Stimulated activated CD8-positive, alpha-beta memory T cell treated with anti-CD3 and anti-CD28 coated beads, Interleukin-7, amount 100 ng/mL, for 24 hours (primary cell): ENCODE measurements at places on chromosomes 5 and 9.

GRCh38 chr5:132238169-132238744, 10.6 kb upstream of the P4HA2 start:
- DNase-seq = peak; percentile 74

- no peak for DNase-seq
These were observed 159.0 kb downstream of the HACD4 start for GRCh38 chr9:20872340-20872977.

DNA sequence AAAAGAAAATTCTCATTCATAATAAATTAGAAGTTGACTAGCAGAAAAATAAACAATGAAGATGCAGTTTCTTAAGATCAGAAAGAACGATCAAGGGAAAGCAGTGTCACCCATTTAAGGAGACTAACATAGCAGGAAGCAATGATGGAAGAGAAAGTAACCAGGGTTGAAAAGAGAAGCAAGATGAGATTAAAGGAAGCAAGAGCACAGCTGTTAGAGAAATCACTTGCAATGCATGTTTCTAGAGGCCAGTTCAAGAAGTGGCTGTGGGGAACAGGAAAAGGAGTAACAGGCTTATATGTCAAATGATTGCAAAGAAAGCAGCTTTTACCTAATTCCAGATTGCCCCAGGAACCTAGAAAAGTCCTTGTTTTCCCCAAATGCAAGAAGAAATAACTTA, 46.8 kb upstream of the SLC1A1 start:
- no peak for DNase-seq

GRCh38 chr9:128325629-128326028, 3.0 kb downstream of the COQ4 start:
- DNase-seq = no peak

DNA sequence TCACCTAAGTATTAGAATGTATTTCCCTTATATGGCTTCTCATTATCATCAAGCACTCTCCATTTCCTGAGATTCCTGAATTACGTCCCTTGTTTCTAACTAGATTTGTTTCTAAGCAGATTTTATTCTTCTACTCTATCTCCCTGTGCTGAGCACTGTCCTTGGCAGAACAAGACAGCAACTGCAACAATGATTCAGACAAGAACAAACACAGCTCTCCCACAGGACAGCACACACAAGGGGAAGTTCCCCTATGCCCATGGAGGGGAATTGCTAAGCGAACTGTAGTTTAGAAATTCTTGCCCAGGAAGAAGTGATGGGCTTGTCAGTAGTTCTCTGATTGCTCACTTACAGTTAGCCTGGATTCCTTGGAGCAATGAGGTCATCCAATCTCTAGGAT, 759.9 kb downstream of the DTWD2 start:
- no peak for DNase-seq

DNA sequence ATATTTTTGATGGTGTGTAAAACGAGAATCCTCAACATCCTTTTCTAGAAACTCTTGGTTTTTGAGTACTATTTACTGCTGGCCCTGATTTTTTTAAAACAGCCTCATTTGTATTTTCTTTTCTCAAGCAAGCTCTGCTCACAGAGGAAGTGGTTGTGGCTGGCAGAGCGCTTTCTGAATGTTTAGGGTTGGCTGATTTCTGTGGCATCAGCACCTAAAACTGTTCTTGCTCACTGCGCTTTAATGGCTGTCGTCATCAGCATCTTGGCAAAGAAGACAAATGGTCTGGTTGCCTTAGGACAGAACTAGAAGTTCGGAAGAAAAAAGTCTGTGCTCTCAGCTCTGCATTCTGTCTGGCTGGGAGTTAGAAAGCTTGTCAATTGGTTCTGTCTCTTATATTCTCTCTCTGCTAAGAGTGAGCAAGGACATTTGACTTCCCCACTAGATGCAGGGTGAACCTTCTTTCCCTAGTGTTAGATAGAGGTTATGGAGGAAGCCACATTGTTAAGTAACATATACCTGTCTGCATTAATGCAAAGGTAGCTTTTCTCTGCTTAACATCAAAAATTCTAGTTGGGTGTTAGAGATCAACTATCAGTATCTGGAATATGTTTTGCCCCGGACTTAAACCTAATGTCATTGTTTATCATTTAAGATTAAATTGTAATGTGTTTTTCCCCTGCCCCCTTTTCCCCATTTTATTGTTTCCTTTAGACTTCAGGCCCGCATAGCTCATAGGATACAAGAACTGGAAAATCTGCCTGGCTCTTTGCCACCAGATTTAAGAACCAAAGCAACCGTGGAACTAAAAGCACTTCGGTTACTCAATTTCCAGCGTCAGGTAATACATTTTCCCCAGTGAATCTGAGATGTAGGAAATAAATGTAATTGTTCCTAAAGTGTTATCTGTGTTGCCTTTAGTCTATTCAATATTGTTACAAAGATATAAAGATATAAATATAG, 39.0 kb downstream of the SMARCA2 start:
- peak; percentile 27 for DNase-seq

DNA sequence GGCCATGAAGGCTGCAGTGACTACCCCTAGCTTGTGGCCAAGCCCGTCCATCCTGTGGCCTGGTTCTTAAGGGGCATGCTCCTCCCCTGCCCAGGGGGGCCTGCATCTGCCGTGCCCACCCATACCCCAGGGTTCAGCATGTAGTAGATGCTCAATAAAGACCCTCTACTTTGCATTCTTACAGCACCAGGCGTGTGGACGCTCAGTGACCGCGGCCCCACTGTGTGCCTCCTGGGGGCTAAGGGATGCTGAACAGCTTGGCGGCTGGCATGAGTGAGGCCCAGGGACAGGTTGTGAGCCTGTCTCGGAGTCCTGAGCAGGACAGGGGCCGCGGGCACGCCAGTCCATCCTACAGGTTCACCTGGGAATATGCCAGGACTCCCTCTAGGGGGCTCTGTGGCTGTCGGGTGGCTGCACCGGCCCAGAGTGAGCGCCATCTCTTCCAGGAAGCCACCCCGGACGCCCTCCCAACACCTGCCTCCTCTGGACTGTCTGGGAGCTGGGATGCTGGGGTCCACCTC, 9.1 kb downstream of the NOTCH1 start:
- DNase-seq = no peak

- no peak for DNase-seq
These were observed 8.1 kb upstream of the RAD23B start for GRCh38 chr9:107274953-107275422.

DNA sequence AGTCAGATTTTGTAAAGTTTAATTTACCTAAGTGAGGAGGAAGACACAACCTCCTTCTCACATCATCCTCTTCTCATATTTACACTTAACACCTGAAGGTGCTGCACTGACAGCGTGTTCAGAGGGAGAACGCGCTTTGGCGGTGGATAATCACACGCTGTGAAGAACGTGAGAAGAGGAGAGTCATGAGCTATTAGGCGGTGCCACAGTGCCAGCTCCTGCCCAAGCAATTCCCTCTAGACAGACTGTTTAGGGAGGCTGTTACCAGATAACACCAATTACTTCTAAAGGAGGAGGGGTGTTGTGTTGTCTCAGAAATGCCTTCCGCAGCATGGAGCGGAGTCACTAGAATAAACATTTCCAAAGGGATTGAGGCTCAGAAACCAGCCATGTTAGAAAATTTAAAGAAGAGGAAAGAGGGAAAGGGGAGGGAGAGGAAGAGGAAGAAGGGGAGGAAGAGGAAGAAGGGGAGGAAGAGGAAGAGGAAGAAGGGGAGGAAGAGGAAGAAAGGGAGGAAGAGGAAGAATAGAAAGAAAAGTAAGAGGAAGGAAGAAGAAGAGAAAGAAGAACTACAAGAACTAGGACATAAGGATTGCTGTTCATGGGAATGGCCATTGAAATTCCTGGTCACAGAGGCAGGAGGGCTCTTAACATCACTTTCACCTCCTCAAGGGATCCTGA, 37.3 kb upstream of the WWC1 start:
- DNase-seq = no peak
